ENCODE measurements at places on chromosomes 6 and 20. TPM values are rescaled to one million over a fixed set of nuclear protein-coding genes. Genes with fewer than 3 reads are reported as not detected.

STX11 gene
- total RNA-seq, result 4.7 TPM

PLCB1 gene
- 53.4 TPM for total RNA-seq

GRM1 gene
- total RNA-seq, result not detected

FRS3 gene
- 4.4 TPM for total RNA-seq

GHRH gene
- not detected for total RNA-seq

TGM3 gene
- total RNA-seq, result not detected

ADGRG6 gene
- 99.3 TPM for total RNA-seq

PACRG gene
- total RNA-seq, result not detected

C6orf47 gene
- 15.0 TPM for total RNA-seq

CD40 gene
- total RNA-seq, result 33.1 TPM

DDX27 gene
- total RNA-seq, result 26.1 TPM

OOEP gene
- not detected for total RNA-seq

TRDN gene
- not detected for total RNA-seq

HDDC2 gene
- 12.6 TPM for total RNA-seq

PRSS35 gene
- total RNA-seq, result not detected

CGA gene
- total RNA-seq, result not detected

PBOV1 gene
- total RNA-seq, result not detected

DEFB132 gene
- not detected for total RNA-seq

LIN28B gene
- not detected for total RNA-seq

HCK gene
- not detected for total RNA-seq

C6orf58 gene
- total RNA-seq, result not detected

ABT1 gene
- total RNA-seq, result 18.5 TPM

ENPP1 gene
- total RNA-seq, result 1.4 TPM

FAM83D gene
- 46.0 TPM for total RNA-seq

NUP153 gene
- 51.0 TPM for total RNA-seq

ESR1 gene
- total RNA-seq, result not detected

CDH4 gene
- total RNA-seq, result 0.81 TPM

KCNB1 gene
- not detected for total RNA-seq

BLTP3A gene
- 9.3 TPM for total RNA-seq

PI16 gene
- not detected for total RNA-seq

HLA-DRB5 gene
- total RNA-seq, result not detected

CYP39A1 gene
- total RNA-seq, result not detected

OPRM1 gene
- not detected for total RNA-seq

MYT1 gene
- not detected for total RNA-seq

MEI4 gene
- total RNA-seq, result not detected

TSPO2 gene
- not detected for total RNA-seq

RSPH9 gene
- total RNA-seq, result 0.12 TPM

EYS gene
- total RNA-seq, result 0.27 TPM

DBNDD2 gene
- total RNA-seq, result 15.6 TPM

DUSP15 gene
- total RNA-seq, result not detected
